ENCODE measurements at places on chromosomes 3 and 15. TPM values are rescaled to one million over a fixed set of nuclear protein-coding genes. Genes with fewer than 3 reads are reported as not detected.
A peak's percentile ranks its signal among the peaks of the same experiment; 100 is the strongest.

The PRR23E gene
- total RNA-seq: not detected

The RNU5B-1 gene
- total RNA-seq: not detected

The HYAL3 gene
- total RNA-seq: 1.4 TPM

The MST1R gene
- total RNA-seq: 7.7 TPM

DNA sequence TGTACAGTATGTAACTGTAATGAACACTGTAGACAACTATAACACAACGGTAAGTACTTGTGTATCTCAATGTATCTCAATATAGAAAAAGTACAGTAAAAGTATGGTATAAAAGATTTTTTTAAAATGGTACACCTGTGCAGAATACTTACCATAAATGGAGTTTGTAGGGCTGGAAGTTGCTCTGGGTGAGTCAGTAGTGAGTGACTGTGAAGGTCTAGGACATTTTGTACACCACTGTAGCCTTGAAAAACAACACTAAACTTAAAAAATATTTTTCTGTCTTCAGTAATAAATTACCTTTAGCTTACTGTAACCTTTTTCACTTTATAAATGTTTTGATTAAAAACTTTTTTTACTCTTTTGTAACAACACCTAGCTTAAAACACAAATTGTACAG, 142.9 kb downstream of the ATG7 start:
- H3K4me1 ChIP-seq: peaks cover 10% of the 10 kb centered on the region
- H3K27me3 ChIP-seq: no peaks in the 10 kb centered on the region
- H3K27ac ChIP-seq: no peak overlapping the region
- H3K4me3 ChIP-seq: no peak overlapping the region
- H3K36me3 ChIP-seq: no peaks in the 10 kb centered on the region

DNA sequence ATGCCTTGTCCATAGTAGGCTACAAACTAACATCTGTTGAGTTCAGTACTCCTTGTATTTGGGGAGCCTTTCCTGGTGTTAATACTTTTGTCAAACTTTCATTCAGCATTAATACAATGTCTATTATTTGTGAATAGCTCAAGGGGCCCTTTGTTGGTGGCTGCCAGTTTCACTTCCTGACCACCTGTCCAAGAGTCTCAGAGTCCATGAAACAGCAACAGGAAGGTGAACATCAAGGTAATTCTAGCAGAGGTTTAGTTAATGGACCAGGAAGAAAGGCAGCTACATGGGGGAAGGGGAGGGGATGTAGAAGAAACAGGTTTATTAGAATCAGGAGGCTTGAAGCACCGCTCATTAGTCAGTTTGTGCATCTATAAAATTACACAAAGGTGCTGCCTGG, 386.9 kb downstream of the PDCD6IP start:
- H3K4me3 ChIP-seq: no peak overlapping the region
- H3K27me3 ChIP-seq: no peaks in the 10 kb centered on the region
- H3K4me1 ChIP-seq: no peaks in the 10 kb centered on the region
- DNase-seq: no peak
- no peaks in the 10 kb centered on the region for H3K36me3 ChIP-seq

DNA sequence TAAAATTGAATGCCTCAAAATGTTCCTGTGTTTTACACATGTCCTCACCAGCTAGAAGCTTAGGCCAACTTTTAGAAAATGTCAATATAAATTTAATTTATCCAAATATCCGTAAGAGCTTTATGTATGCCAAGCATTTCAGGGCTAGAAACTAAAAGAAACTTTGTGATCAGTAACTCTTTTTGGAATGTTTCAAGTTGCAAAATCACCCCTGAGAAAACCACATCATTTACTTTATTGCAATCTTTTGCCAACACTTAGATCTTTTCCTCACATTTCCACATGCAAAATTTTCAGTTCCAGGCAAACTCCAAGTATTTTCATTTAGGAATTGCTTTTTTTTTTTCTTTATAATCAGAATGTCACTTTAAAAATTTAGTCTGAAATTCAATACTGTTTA, 20.1 kb upstream of the IGF1R start:
- no peaks in the 10 kb centered on the region for H3K4me1 ChIP-seq
- H3K27me3 ChIP-seq: no peaks in the 10 kb centered on the region
- no peak for DNase-seq
- H3K27ac ChIP-seq: no peak overlapping the region

GRCh38 chr15:25838191-25838870, 24.8 kb downstream of the ATP10A start:
- no peaks in the 10 kb centered on the region for H3K36me3 ChIP-seq
- no peak overlapping the region for H3K4me3 ChIP-seq
- no peak for DNase-seq
- peaks cover 21% of the 10 kb centered on the region for H3K4me1 ChIP-seq

DNA sequence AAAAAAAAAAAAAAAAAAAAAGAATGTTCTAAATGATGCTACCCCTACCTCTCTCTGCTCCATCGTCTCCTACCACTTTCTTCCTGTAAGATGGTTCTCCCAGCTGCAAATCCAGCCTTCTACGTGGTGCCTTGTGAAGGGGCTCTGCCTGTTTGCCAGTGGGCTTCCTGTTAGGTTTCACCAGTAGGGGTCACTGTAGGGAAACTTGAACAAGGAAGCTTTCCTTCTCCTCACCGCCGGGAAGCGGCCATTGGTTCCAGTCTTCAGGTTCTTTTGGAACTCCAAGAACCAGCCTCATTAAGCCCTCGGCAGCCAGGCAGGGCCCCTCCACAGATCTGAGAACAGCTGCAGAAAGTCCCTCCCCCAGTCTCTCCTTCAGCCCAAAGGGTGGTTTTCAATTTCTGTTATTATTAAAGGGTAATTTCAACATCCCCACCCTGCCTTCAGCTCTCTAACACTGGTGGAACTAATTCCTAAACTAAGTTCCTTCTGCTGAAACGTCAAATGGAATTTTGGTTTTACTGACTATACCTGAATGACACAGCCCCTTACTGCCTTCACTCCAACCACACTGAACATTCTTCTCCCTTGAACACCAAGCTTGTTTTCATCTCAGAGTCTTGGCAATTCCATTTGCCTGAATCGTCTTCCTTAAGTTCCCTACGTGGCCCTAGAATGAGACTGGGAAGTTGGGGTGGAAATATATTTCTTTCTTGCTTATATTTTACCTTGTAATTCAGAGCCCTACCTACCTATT, 13.5 kb downstream of the MCCC1 start:
- no peak for DNase-seq
- no peak overlapping the region for H3K27ac ChIP-seq
- no peaks in the 10 kb centered on the region for H3K4me1 ChIP-seq
- no peak overlapping the region for H3K4me3 ChIP-seq

DNA sequence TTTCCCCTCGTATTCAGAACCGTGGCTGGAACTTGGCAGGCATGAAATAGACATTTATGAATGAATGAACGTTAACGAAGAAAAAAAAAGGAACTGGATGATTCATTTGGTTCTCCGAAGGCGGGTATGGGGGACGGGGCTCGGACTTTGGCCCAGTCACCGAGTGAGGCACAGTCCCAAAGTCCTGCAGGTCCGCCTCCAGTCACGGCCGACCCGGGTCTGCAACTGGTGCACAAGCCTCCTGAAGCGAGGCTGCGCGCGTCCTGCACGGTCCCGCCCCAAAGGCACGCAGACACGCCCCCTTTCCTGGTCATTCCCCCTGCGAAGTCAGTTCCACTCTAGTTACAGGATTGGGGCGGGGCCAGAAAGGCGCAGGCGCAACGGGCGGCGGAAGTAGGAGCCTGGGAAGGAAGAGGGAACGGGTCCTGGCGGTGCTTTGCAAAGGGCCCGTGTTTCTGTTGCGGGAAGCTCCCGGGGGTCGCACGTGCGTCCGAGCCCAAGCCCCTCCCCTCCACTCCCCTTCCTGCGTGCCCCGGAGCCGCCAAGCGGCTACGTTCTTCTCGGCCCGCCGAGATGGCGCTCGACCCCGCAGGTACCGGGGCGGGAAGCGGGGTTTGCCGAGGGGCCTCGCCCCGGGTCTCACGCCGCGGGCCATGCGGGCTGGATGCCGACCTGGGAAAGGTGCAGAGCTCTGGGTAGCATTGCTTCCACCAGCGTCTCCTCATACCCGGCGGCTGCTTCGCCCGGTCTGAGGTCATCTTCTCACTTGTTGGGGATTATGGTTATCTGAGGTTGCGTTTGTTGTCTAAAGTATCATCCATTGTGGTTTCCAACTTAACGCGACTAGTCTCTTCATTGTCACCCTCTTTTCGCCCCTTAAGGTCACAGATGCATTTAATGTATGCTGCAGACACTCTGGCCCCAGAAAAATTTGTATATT, at the start of gene CMC1:
Gene CMC1, plus strand, starts transcription at position 399 of the 940 bp plus-strand sequence. Its CDS starts 175 bp downstream, at position 574.
- H3K4me1 ChIP-seq: peaks cover 18% of the 10 kb centered on the region
- no peaks in the 10 kb centered on the region for H3K27me3 ChIP-seq
- H3K36me3 ChIP-seq: no peaks in the 10 kb centered on the region
- H3K4me3 ChIP-seq: peak within 1 kb of the TSS; percentile 85
- peak within 1 kb of the TSS; percentile 56 for H3K27ac ChIP-seq

DNA sequence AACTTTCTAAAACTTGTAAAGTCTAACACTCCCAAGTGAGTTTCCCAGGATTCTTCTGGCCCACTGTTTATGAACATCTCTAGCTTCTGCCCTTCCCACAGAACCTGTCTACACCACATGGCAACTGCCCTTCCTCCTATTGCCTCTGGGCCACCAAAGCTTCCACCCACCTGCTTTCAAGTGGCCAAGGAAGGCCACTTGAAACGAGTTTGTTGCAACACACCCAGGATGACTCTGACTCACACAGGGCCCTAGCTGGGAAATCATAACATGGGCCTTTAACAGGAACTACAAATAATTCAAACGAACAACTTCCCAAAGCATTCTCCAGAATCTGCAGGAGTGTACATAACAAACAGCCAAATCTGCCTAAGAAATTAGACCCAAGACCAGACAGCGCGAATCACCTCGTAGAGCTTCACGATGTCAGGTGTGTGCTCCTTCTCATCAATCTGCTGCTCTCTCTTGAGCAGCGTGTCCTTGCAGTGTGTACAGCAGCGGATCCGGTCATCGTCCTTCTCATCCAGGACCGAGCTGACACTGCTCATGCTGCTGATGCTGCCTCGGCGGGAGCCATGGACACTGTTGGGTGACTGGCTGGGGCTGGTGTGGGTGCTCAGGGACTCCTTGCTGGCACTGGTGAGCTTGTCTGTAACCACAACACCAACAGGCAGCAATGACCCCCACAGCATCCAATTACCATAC, 16.8 kb downstream of the RBSN start:
- no peak overlapping the region for H3K27ac ChIP-seq
- H3K4me1 ChIP-seq: no peaks in the 10 kb centered on the region
- peaks cover 74% of the 10 kb centered on the region for H3K36me3 ChIP-seq

DNA sequence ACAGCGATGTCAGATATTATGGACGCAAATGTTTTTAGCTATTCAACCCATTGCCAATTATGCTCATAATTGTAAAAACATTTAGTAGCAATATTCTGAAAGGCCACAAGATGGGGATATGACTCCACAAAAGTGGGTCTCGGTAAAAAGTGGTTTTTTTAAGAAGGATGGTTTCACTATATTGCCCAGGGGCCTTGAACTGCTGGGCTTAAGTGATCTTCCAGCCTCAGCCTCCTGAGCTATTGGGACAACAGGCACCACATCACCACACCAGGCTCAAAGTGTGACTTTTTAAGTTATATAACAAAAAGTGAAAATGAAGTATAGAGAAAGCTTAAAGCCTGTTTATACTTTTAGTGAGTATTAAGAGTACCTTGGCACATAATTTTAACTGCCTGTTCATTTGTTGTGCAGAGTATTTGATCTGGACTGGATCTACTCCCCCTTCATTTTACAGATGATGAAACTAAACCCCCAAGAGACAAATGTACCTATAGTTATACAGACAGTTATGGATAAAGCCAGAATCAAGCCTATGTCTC, 9.4 kb downstream of the NAA50 start:
- H3K36me3 ChIP-seq: no peaks in the 10 kb centered on the region
- H3K4me3 ChIP-seq: no peak overlapping the region
- no peaks in the 10 kb centered on the region for H3K27me3 ChIP-seq
- H3K27ac ChIP-seq: no peak overlapping the region
- no peak for DNase-seq

DNA sequence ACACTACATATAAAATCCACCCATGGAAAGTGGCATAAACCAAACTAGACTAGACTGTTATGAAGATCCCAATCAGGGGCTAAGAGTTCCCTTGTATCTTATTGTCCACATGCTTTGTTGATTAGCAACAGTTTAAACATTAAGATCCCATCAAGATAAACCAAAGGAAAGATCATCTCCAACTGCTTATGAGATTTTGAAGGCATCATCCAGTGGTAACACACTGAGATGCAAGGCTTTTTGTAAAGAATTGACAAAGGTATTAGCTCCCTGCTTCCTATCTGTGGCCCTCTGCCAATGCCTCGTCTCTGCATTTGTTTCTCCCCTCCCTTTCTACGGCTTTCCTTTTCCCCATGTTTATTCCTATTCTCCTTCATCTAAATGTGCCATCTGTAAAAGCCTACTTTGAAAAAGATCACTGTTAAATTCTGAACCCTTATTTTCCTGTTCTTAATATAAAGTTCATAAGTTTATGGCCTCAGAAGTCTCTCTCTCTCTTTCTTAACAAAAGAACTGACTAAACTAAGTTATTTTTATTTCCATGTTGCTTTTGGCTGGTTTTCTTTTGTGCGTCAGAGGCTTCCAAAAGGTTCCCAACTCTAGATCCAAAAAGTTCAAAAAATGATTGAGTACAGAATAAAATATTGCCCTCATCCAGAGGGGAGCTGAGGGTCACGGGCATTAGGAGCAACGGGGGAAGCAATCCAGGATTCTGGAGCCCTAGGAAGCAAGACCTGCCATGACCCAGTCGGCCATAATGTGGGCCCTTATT, 5.5 kb downstream of the PLD1 start:
- no peaks in the 10 kb centered on the region for H3K36me3 ChIP-seq
- no peak overlapping the region for H3K4me3 ChIP-seq
- DNase-seq: no peak

DNA sequence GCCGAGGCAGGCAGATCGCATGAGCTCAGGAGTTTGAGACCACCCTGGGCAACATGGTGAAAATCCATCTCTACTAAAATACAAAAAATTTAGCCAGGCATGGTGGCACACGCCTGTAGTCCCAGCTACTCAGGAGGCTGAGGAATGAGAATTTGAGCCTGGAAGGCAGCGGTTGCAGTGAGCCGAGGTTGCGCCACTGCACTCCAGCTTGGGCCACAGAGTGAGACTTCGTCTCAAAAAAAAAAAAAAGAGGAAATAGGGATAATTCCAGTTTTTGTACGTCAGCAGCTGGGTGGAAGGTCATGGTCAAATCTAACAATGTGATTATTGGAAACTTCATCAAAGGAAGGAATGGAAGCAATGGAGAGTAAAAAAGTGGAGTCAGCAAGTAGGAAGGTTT, 3.1 kb downstream of the CMC1 start:
- H3K36me3 ChIP-seq: no peaks in the 10 kb centered on the region
- H3K27ac ChIP-seq: no peak overlapping the region
- peaks cover 6% of the 10 kb centered on the region for H3K4me1 ChIP-seq

DNA sequence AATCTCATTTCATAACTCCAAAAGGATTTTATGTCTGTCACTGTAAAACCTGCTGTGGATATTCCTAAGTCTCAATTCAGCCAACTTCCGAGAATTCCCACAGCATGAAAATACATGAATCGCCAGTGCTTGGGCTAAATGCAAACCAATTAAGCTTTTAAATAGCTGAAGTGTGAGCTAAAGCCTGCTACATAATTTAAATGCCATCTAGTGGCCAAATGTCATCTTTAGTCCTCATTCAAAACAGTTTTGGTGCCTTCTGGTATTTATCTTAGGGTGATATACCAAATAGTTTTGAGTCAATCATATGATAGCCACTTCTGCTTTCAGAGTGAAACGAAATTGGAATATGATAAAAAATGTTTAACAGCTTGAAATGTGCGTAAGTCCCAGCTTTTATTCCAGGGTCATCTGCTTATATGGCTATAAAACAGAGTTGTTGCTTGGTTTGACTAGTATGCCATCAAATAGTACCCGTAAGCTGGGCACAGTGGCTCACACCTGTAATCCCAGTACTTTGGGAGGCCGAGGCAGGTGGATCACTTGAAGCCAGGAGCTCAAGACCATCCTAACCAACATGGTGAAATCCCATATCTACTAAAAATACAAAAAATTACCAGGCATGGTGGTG, 41.8 kb upstream of the CCNL1 start:
- no peak overlapping the region for H3K27ac ChIP-seq
- no peak overlapping the region for H3K4me3 ChIP-seq
- H3K27me3 ChIP-seq: no peaks in the 10 kb centered on the region
- H3K36me3 ChIP-seq: no peaks in the 10 kb centered on the region

All from thoracic aorta (tissue), 2 donors.